Left renal pelvis (tissue), 4 donors: ENCODE measurements at places on chromosomes 5 and 9.

- DNase-seq: no peak
Observed at GRCh38 chr5:7857926-7858632, 7.1 kb upstream of the CFAP90 start.

- no peak for DNase-seq
Observed at GRCh38 chr5:88736494-88736893, 146.5 kb downstream of the MEF2C start.

GRCh38 chr9:33161011-33161588 lies 6.0 kb downstream of the B4GALT1 start:
- DNase-seq: no peak

- peak; percentile 7 for DNase-seq
Observed at GRCh38 chr5:43729846-43730478, 127.0 kb downstream of the NNT start.

DNA sequence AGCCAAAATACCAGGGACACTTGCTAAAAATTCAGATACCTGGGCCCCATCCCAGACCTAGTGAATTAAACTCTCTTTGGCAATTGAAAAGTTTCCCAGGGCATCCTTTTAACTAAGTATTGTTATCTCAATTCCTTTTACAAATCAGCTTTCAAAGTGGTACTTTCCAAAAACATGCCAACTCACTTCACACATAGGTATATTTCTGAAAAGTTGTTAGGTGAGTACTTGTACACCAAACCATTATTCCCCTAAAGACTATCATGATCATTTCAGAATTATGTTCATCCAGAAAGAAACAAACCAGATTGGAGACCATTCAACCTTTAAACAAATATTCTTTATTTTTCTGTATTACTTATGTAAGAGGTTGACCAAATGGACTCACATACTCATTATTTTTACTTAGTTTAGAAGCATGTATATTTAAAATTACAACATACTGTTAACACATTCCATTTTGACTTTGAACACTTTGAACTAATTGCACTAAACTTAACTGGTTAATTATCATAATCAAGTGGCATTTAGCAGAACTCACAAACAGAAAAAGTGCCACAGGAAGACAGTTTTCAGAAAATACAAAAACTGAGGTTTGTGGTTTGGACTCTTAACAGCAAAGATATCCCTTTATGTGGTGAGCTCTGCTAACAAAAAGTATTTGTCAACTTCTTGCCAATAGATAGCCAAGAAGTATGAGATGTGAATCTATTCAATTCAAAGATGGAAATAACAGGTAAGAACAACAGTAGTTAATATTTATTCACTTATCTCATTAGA lies 40.7 kb downstream of the KIAA0825 start:
- no peak for DNase-seq

DNA sequence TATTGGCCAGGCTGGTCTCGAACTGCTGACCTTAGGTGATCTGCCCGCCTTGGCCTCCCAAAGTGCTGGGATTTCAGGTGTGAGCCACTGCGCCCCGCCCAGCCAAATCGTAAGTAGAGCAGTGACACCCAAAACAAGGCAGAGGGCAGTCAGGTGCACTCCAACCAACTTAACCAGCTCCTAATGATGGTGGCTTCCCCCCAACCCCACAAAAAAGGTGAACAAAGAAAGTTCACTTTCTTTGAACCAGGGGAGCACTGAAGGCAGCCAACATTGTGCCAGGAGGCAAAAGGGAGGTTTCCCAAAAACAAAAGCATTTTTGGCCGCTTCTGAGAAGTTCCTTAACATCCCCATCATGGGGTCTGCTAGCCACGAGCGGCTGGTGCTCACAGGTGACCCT lies 9.6 kb downstream of the GMCL2 start:
- DNase-seq: no peak

DNA sequence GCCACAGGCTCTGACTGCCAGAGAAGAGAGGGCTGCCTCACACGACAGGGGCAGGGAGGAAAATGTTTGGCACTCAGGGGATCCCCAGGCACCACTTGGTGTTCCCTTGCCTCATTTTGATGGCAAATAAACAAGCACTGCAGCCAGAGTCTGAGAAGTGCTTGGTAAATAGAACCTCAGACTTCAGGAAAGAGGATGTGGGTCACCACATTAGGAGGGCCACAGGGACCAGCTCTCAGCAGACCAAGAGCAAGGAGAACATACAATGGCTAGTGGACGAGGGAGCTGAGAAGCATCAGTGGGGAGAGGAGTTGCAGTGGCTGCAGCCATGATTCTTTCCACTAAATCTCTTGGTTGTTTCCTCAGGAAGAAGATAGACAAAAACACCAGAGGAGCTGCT lies 413.9 kb downstream of the GADD45G start:
- no peak for DNase-seq

- DNase-seq: no peak
Observed at GRCh38 chr5:43000111-43000840, 39.8 kb downstream of the ANXA2R start.

- no peak for DNase-seq
Observed at GRCh38 chr5:148956477-148957385, 106.1 kb downstream of the SH3TC2 start.

DNA sequence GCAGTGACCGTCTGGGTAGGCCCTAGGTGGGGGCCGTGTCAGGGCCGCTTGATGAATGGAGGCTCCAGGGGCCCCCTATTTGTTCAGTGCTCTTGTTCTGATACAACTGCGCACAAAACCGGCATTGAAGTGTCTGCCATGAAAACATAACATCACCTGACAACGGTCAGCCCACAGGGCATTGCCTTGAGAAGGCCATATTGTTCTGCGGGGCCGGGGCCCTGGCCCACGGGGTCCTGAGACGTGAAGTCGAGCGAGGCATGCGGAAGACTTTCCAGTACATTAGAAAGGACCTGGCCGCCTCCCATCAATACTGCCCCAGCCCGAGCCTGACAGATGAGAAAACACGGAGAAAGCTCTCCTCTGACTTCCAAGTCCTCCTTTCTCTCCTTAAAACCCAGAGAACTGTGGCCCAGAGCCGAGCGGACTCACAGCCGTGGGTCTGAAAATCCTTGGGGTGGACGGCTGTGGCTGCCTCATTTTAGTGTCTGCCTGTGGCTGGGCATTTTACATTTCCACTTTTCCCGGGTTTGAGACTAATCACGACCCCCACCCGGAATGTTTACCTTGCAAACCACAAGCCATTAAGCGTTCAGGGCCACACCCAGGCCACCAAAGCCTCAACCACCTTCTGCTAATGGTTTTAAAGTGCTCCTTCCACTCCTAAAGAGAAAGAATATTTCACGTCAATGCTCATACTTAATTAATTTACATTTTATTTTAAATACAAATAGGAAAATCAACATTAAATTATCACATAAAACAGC lies 391.0 kb upstream of the IRX2 start:
- DNase-seq: no peak

GRCh38 chr5:50822761-50823160 lies 156.3 kb downstream of the PARP8 start:
- DNase-seq: no peak

DNA sequence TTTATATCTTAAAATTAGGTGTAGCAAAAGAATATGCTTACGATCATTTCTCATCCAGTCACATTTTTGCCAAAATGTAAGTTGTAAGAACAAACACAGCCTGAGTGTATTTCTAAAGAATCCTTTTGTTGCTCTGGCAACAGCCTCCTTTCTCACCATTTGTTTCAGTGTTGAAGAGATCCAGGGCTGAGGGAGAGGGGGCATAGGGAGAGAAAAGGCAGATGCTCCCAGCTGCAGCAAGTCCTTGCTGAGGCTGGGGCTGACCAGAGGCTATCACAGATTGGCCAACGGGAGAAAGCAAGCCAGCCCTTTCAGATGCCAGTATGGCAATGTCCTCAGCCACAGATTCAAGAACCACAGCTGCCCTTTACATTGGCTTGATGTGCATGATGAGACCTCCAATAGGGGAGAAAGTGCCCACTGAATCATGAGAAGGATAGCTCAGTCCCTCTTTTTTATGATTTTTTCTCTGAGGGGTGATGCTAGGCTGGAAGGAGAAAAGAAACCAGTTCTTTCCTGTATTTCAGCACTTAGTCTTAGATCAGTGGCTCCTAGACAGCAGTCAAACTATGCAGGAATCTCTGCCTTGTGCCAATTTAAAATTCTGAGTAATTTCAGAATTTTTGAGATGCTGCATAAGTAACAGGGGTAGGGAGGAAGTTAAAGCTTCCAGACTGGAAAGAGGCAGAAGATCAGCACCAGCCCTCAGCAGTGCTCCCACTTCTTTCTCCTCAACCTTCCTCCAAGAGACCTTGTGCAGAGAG lies 142.1 kb downstream of the LHFPL2 start:
- DNase-seq: no peak

GRCh38 chr9:131798246-131798645 lies 58.4 kb upstream of the RAPGEF1 start:
- DNase-seq: no peak

DNA sequence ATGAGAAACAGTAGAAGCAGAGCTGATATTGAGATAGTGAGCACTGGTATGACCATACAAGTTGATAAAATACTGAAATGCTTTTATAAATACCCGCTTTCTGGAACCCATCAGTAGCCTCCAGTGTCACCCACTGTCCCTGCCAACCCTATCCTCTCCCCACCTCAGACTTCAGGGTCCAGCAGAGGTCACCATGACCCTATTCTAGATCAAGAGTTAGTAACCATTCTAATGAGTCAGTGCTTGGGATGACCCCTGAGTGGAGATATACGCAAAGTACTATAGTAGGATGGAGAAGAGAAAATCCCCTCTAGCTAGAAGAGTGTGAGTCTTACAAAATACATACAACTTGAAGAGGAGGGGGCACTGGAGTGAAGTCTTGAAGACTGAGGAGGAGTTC lies 297.9 kb upstream of the BRINP1 start:
- DNase-seq: no peak

GRCh38 chr5:164909673-164910072 lies 1404.3 kb downstream of the MAT2B start:
- DNase-seq: no peak

GRCh38 chr5:140265845-140266244 lies 37.1 kb downstream of the PFDN1 start:
- DNase-seq: no peak

DNA sequence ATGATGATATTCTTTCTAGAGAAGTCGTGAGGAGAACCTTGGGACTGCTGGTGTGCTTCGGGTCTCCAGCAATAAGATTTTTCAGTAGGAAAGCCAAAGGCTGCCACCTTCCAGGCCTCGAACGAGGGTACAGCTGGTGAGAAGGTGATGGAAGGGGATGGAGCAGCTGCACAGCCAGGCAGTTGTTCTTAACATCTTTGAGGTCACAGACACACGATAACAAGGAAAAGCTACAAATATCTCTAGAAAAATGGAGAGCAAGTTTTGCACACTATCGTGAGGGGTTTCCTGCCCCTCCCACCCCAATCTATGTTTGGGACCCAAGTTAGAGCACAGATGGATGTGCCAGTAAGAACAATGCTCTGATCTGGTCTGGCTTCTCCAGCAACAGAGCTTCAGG lies 6.8 kb upstream of the IL7R start:
- DNase-seq: no peak

DNA sequence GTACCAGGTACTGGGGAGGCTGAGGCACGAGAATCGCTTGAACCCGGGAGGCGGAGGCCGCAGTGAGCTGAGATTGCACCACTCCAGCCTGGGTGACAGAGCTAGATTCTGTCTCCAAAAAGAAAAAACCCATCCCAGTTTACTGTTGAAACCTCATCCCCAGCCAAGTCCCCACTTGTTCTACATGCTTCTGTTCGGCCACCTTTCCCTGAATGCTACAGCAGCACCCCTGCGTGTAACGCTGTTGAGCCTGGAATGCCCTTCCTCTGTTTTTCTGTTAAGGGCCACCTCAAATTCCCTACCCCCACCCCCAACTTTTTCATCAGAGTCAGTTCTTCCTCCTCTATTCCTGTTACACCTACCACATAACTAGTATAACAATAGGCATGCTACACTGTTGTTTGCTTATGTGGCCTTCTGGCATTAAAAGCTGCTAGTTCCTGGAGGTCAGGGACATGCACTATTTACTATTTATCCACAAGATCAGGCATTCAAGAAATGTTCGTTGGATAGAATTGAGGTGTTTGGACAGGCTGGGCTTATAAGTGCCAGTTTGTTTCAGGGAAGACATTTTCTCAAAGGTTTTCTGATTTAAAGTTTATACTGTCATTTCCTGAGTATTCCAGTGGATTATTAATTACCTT lies 47.1 kb upstream of the C5orf47 start:
- DNase-seq: no peak

- no peak for DNase-seq
Observed at GRCh38 chr9:89807101-89807395, 202.2 kb downstream of the GADD45G start.

DNA sequence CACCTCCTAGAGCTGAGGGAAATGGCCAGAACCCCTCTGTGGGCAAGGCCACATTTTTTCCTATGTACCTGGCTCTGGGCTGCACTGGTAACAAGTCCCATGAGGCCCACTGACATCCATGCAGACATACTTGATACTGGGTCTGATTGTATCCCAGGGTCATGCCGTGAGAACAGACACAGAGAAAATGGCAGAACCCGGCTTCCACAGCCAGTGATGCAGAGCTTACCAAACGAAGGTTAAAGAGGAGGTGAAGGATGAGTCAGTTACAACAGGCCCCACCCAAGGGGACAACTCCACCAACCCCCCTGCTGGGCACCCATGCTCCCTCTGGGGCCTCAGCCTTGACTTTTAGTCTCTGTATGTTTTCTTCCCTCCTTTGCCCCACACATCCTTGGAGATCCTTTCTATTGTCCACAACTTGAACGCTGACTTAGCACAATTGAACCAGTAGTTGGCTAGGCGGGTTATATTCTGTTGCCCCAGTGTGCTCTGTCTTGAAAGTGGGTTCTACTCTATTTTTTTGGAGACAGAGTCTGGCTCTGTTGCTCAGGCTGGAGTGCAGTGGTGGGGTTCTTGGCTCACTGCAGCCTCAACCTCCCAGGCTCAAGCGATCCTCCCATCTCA lies 93.5 kb downstream of the DAP start:
- no peak for DNase-seq

GRCh38 chr9:125839317-125839716 lies 92.1 kb downstream of the PBX3 start:
- DNase-seq: no peak

GRCh38 chr5:124755565-124755964 lies 9.1 kb upstream of the ZNF608 start:
- no peak for DNase-seq

GRCh38 chr9:112447283-112447761 lies 39.3 kb upstream of the KIAA1958 start:
- DNase-seq: no peak

- DNase-seq: no peak
Observed at GRCh38 chr9:71483436-71483835, 284.9 kb downstream of the CEMIP2 start.

- DNase-seq: no peak
Observed at GRCh38 chr5:173671121-173671949, 54.9 kb upstream of the BOD1 start.

- no peak for DNase-seq
Observed at GRCh38 chr9:74610523-74611061, 113.5 kb downstream of the RORB start.

- no peak for DNase-seq
Observed at GRCh38 chr5:170266570-170267381, 30.8 kb downstream of the LCP2 start.

GRCh38 chr9:126432659-126433058 lies 106.0 kb downstream of the MVB12B start:
- DNase-seq: no peak
